ENCODE measurements at places on chromosomes 5 and 9.

GRCh38 chr9:124285903-124286291 is 28.1 kb downstream of the NEK6 start:
- peak; percentile 11 for DNase-seq

GRCh38 chr5:157682257-157682656 is 10.9 kb downstream of the C5orf52 start:
- DNase-seq: no peak

GRCh38 chr5:138986186-138986800 is 111.2 kb upstream of the LRRTM2 start:
- DNase-seq: no peak

DNA sequence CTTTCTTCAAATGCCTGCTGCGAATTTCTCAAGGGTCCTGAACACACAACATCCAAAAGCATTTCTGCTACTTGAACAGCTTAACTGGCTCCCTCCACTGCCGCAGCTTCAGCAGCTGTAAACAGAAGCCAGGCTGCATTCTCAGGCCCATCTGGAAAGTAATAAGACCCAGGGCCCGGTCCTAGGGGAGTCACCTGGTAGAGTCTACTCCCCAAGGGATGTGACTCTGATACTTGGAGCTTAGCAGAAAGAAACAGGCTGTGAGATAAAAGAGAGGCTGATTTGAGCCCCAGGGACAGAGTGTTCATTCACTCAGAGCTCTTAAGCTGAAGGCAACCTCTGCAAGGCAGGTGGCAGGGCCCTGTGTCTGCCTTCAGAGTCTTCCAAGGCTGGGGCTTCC is 356.8 kb downstream of the SPOCK1 start:
- DNase-seq: no peak

GRCh38 chr5:59591162-59591561 is 302.4 kb downstream of the PDE4D start:
- no peak for DNase-seq

DNA sequence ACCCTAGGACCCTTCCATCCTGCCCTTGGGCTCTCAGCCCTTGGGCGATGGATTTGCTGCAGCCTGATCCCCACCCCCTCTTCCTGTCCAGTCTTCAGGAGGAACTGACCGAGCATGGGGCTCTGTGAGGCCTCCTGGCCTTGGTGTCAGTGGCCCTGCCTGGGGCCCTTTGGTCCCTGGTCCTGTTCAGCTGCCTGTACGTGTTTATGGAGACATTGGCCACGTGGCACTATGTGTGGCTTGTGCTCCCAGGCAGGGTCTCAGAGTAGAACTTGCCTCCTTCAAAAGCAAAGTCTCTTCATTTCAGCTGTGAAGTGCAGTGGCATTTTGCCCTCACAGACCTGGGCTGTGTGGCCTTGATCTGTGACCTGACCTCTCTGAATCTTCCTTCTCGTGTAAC is 11.1 kb downstream of the FCN2 start:
- DNase-seq: no peak

DNA sequence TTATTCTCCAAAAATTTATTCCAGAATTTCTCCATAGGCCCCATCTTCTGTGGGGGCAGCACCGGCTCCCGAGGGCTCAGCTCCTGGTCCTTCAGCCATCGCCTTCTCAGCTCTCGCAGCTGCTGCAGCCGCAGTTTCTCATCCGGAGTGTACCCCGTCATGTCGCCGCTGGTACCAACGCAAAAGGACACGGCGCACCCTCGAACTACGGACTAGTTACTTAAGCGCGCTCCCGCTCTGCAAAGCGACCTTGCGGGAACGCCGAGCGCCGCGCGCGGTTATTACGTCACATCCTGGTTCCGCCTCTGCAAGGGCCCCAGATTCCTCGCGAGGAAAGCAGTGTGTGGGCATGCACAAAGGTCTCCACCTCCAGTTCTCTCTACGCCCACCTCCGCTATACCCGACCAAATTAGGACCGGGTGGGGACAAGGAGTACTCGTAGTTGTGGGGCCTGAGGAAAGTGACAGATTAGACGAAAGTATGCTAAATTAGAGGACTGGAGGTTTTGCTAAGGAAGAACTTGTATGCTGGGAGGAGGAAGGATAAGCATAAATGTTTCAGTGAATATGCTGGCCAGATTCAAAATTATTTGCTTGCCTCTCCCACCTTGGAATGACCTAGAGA is at the start of gene NDUFB6:
TSS of gene NDUFB6 (minus strand) at position 260 of the 624 bp plus-strand sequence. CDS start at position 161, 99 bp downstream.
- peak; percentile 94 for DNase-seq

DNA sequence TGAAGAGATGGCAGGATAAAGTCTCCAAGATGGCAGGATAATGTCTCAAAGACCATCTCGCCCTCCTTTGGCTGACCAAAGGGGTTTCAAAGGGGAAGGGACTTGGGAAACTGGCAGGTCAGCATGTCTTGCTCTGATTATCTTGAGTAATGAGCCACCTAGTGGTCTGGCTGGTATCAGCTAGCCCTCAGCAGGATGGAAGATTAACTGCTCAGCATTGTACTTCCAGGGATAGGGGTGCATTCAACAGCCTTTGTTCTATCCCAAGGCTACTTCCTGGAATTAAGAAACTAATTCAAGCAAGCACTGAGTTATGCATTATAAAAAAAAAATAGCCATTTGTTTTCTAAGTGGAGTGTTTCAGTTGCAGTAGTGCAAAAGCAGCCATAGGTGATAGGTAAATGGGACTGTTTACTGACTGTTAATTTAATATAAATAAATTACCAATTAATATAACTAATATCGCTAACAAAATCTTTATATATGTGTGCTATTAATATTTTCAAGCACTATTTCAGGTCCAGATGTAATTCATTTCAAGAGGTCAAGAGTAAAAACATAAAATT is 555.5 kb downstream of the CDH9 start:
- no peak for DNase-seq

DNA sequence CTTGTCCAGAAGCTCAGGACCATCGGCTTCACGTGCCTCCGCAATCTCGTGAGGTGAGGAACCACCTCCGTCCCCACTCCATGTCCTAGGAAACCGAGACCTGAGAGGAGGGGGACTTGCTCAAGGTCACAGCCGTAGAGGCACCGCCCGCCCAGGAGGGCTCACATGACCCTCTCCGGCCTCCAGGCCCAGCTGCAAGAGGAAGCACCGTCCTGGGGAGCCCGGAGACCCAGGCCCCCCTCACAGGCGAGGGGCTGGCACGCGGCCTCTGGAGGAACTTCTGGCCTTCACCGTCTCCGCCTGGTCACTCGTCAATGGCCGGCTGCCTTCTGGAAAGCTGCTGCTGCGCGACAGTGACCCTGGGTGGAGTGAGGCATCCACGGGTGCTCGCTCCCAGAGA is 24.2 kb downstream of the FAM78A start:
- DNase-seq: no peak

- DNase-seq: no peak
Observed at GRCh38 chr5:137888466-137888862, 793 bp upstream of the PKD2L2 start.

DNA sequence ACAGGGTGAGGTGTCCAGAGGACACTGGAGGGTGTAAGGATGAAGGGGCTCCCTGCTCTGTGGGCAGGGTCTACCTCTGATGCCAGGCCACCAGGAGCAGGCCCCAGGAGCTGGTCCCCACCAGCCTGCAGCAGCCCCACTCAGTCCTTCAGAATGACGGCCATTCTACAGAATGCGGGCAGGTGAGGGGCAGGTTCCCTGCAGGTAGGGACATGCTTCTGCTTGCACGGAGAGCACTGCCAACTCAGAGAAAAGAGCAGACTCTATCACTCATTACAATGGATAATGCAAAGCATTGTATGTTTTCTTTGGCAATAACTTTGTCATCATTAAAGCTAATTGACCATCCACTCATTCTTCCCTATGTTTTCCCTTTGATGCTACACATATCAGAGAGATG is 39.0 kb downstream of the DDX31 start:
- no peak for DNase-seq

DNA sequence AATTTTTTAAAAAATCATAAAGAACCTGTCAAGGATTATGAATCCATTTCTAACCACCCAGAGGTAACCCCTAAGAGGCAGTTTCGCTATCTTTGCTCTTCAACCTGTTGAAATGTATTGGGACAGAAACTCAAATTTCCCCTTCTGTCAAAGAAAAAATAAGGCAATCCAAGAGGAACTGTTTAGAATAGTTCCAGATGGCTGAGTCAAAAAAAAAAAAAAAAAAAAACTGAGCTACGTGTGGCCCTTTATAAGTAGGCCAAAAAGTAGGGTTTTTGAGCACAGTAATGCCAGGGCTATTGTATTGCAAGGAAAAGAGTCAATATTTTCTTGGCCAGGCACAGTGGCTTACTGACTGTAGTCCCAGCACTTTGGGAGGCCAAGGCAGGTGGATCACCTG is 94.9 kb downstream of the RAD23B start:
- DNase-seq: no peak

DNA sequence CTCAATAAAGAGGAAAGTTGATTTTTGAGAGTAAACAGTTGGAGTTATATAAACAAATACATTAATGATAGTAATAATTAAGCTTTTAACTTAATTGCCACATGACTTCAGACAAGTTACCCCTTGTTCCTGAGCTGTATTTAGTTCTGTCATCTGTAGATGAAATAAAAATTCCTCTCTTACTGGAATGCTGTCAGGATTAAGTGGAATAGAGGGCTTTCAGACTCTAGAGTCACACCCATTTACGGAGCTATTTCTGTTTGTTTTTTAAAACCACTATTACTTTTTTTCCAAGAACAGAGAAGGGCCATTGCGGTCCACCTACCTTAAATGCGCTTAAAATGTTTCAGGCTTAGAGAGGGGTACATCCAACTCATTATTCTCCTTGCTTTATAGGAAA is 170.6 kb downstream of the CHSY3 start:
- no peak for DNase-seq

DNA sequence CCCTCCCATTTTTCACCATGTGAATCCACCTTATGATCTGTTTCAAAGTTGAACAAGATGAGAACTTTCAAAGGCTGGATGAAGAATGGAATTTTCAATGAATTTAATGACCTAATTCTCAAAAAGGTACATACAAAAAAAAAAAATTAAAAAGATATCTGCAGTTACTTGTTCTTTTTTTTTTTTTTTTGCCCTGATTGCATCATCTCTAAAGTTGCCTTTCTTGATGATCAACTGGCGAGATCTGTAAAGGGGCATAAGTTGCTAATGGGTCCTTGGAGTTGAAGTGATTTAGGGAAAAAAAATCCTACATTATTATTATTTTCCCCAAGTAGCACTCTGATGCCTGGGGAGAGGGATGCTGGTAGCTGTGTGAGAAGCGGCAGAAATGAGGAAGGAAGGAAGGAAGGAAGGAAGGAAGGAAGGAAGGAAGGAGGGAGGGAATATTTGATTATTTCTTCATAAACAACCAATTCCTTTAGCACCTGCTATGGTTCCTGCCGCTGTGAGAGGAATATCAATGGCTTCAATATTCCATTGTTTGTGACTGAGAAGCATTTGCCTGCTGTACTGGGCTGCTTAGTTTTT is 48.8 kb upstream of the CD180 start:
- DNase-seq: no peak

GRCh38 chr9:94935396-94935795 is 208.9 kb downstream of the AOPEP start:
- no peak for DNase-seq

DNA sequence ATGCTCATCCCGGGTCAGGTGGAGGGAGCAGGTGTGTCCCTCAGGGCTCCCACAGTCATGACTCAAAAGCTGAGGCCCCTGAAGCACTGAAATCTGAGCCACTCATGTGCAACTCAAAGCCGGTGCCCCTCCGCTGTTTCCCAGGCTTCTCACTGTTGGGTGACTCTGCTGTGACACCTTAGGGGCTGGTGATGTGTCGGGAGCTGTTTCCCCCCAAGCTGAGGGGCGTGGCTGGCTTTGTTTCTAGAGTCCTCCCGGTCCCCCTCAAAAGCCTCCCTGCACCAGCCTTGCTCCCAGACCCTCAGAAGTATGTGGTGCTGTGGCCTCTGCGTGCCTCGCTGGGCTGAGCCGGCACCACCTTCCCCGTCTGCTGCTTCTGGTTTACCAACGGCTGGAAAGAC is 39.7 kb downstream of the PLPP7 start:
- DNase-seq: no peak

- no peak for DNase-seq
Observed at GRCh38 chr5:149702607-149702933, 27.5 kb upstream of the PPARGC1B start.

DNA sequence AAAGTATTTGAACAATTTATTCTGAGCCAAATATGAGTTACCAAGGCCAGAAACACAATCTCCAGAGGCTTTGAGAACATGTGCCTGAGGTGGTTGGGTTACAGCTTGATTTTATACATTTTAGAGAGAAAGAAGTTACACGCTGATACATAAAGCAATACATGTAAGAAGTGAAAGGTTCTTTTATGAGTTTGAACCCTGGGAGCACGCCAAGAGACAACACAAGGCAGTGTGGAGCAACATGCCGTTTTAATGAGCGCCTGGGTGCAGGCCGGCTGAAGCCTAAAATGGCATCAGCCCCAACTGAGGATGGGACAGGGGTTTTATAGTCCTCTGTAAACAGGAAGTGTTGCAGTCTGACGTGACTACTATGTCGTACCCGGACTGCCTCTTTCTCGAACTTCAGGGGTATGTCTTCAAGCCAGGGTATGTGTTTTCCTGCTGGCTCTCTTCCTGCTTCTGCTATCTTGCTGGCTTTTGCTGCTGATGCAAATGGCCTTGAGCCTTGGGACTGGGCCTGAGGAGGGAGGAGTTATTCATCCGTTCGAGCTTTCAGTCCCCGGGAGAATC is 193.7 kb downstream of the CYLC2 start:
- DNase-seq: no peak

GRCh38 chr5:43564289-43564850 is 7.5 kb upstream of the PAIP1 start:
- DNase-seq: no peak

DNA sequence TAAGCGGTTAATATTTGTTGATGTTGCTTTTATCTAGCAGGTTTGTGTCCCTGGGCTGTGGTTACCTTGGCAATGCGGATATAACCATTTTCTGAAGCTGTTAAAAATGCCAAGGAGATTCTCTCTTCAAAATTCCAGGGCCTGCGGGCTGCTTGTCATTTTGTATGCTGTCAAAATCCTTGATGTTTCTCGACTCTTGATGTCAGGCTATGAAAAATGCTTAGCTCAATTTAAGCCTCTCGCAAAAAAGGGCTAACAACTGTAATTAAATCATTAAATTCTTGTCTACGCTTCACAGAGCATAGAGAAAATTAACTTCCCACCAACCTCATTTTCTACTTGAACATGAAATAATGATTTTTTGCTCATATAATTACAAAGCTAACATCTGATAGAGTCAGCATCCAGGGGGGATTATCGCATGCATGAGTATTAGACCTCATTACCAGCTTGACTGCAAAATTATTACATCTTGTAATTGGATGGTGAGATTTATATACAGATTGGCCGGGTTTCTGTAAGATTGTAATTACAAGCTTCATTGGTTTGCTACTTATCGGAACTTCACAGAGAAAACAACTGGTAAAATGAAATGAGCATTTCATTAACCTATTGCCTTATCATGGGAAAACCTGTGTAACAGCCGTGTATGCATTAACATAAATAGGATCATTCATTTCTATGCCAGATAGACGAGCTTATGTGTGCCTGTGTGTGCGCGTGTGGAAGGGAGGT is 83.1 kb upstream of the IRX1 start:
- DNase-seq: no peak

- DNase-seq: no peak
Observed at GRCh38 chr5:155532621-155533311, 519.2 kb downstream of the KIF4B start.
